ENCODE measurements at places on chromosomes 3 and 15. TPM values are rescaled to one million over a fixed set of nuclear protein-coding genes. Genes with fewer than 3 reads are reported as not detected.

DNA sequence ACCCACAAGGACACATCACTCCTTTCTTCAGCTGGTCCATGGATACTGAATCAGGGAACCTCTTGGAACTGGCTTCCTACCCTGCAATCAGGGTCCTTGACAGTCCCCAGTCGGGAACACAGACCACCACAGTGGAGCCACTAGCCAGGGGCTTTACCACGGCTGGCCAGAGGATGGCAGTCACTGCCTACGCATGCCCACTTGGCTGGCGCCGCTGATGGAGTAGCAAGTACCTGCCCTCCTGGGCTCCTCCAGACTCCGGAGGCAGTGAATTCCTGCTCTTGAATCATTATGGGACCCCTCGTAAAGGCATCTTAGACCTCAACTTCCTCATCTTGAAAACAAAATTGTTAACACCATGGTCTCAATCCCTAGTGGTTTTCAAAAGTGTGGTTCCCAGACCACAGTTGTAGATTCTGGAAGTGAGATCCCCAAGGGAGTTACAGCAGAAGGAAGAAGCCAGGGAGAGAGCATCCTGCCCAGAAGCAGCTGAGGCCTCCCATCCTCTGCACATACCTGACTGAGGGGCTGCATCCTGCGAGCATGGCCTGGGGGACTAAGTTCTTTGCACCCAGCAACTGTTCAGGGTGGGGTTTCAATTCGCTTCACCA, 9.1 kb upstream of the SKIC8 start:
- DNase-seq: peak; percentile 76

DNA sequence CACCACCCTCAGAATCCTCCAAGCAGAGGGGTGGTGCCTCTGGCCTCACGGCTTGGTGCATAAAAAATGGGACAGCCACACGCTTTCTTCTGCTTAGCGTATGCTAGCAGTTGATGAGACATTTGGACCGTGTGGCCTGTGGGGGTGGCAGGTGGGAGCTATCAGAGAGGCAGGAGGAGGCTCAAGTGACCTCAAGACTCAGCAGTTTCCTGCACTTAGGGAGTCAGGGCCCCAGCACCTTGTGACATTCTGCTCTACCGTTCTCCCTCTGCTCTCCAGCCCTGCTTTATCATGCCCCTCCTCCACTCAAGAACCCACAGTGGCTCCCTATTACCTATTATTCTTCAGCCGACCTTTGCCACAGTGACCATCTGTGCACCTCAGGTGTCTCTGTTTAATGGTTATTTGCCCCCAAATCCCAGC, 41.0 kb upstream of the CGNL1 start:
- DNase-seq: no peak

DNA sequence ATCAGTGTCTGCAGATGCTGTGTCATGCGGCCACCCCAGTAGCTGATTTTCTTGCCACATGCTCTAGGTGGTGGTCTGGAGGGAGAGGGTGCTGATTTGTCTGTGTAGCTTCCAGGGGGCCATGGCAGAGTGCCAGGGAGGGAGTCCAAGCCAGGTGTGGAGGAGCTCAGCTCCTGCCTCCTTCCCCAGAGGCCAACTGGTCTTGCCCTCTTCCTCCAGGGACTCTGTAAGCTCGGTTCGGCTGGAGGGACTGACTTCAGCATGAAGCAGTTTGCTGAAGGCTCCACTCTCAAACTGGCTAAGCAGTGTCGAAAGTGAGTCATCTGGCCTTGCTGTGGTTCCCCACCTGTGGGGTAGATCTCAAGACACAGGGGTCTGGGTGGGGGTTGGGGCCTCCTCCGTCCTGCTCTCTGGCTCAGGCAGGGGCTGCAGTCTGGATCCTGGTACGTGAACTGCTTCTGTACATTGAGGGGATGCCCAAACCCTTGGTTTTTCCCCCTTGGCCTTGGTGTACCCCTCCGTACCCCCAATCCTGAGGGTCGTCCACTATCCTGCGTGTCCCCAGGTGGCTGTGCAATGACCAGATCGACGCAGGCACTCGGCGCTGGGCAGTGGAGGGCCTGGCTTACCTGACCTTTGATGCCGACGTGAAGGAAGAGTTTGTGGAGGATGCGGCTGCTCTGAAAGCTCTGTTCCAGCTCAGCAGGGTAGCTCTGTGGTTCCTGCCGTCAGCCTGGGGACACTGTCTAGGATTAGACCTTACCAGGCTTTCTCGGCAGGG, 6.9 kb upstream of the RCCD1 start:
- DNase-seq: no peak

- DNase-seq: peak; percentile 16
Measured at GRCh38 chr3:46993986-46994385, 14.5 kb downstream of the NBEAL2 start.

DNA sequence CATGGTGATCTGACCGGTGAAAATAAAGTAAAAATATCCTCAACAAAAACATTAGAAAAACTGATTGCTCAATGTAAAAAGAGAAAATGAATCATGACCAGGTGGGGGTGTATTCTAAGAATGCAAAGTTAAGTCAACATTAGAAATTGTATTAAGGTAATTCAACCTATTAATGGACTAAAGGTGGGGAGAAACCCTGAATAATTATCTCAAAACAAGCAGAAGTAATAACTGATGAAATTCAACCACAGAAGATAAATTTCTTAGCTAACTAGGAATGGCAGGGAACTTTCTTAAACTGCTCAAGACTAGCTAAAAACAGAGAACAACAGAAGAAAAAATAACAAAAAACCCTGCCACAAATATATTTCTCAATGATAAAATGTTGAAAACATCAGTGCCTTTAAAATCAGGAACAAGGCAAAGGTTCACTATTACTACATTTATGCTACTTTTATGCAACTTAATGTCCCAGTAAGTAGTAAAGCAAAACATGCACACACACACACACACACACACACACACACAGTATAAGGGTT, 204.4 kb upstream of the THBS1 start:
- DNase-seq: no peak

SEMA6D gene
- total RNA-seq: 10.2 TPM

GRK7 gene
- not detected for total RNA-seq

DNA sequence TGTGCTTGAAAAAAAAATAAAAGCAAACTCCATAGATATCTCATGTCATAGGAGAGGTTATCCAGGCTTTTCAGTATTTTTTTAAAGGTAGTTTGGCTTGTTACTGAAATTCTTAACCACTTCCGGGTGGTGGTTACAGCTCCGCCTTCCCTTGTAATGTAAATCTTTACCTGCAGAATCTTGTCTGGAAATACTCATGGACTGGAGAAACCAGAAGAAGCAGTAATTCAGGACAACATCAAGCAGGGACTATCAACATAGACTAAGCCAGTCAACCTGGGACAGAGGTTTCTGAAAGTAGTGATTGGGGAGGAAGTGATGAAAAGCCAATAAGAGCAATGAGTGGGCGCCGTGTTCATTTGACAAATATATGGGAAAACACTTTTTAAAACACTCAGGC, 78.9 kb upstream of the SKOR1 start:
- no peak for DNase-seq

DISP2 gene
- total RNA-seq: 4.3 TPM

GRCh38 chr15:68228971-68229385, 550 bp downstream of the CLN6 start:
- DNase-seq: peak; percentile 57

GRCh38 chr15:48717458-48717857, 71.9 kb upstream of the FBN1 start:
- DNase-seq: no peak

DNA sequence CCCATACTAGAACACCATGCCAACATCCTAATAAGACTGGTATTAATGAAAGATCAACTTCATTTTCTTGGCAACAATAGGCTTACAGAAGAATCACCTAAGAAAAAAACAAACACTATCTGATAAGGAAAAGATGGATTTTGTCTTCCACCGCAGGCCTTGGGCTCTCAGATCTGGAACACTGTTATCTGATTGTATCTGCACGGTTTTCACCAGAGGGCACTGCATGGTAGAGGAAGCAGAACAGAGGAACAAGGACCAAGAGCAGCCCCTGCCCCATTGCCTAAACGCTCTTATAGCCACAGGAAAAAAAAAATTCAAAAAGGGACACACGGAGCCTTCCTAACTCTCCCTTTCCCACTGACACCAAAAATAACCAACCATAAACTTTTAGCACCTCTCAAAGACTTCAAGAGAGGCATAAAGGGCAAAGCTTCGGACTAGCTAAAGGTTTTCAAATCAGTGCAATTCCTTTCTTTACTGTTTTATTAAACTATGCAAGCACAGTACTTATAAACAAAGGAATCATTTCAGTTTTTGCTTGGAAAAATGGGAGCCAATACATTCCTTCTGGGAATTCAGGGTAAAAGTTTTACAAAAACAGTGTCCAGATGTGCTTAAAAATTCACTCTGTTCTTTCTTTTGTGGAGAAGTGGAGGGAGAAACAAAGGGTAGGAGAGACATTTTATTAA, 23.3 kb downstream of the IL17RD start:
- DNase-seq: no peak

- DNase-seq: no peak
Measured at GRCh38 chr15:83992324-83993031, 243.1 kb upstream of the GOLGA6L4 start.

- no peak for DNase-seq
Measured at GRCh38 chr3:187227658-187228258, 30.5 kb downstream of the RTP1 start.

- DNase-seq: no peak
Measured at GRCh38 chr3:39532777-39533176, 65.3 kb downstream of the MOBP start.

- DNase-seq: no peak
Measured at GRCh38 chr3:178422406-178422805, 113.8 kb upstream of the KCNMB2 start.

MELTF gene
- total RNA-seq: 5.2 TPM

SAMMSON gene
- not detected for total RNA-seq

RNF13 gene
- total RNA-seq: 138 TPM

- no peak for DNase-seq
Measured at GRCh38 chr3:169722724-169723123, 42.1 kb downstream of the TERC start.

GRCh38 chr15:60626669-60627068, 147.7 kb upstream of the ICE2 start:
- DNase-seq: no peak

- no peak for DNase-seq
Measured at GRCh38 chr3:84925571-84925970, 33.2 kb upstream of the CADM2 start.

- no peak for DNase-seq
Measured at GRCh38 chr15:90222547-90222946, 11.2 kb downstream of the CIB1 start.

ZNF710 gene
- total RNA-seq: 50.7 TPM

All from lower lobe of right lung (tissue), 2 donors.